Cardiac fibroblast (primary cell): ENCODE measurements at places on chromosomes 4 and X.

- DNase-seq: no peak
These were observed 2.5 kb downstream of the BDH2 start for GRCh38 chr4:103097112-103097511.

GRCh38 chr4:184269879-184270430 lies 52.3 kb upstream of the ENPP6 start:
- DNase-seq: no peak

DNA sequence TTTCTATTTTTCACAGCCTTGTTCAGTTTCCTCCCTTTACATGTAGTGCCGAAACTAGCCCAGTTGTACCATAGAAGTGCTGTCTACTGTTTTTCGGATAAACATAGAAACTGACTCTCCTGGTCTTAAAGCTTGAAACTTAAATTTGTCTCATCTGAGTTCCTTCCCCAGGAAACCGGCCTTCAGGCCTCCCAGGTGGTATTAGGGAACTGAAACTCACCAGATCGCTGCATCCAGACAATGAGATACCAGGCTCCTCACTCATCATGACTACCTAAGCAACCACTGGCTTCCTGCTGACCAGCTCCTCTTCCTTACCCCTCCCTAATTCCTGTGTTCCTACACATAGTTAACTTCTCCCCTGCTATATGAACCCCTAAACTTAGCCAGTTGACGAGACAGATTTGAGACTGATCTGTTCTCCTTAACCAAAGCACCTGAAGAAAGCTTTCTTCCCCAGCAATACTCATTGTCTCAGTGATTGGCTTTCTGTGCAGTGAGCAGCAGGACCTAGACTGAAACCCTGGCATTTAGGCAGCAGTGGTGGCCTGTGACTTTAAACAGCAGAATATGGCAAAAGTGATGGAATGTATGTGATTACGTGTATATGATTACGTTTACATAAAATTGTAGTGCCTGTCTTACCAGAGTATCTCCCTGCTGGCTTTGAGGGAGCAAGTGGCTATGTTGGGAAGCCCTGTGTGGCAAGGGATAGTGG lies 959.1 kb upstream of the LCORL start:
- no peak for DNase-seq

DNA sequence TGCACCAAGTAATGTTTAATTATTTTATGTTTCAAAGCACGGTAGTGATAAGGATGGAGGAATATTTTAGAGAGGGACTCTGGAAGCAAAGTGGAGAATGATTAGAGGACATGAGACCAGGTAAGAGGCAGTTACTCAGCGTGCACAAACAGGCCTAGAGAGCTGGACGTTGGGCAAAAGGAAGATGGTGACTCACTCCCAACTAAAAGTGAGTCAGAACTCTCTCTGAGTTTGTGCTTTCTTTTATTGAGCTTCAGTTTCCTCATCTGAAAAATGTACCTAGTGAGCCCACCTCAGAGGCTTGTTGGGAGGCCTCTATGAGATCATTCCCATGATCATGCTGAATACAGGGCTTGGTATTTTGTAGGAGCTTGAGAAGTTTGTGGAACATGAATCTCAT lies 1.6 kb upstream of the ZC4H2 start:
- DNase-seq: no peak

GRCh38 chrX:118026631-118027030 lies 90.0 kb downstream of the KLHL13 start:
- DNase-seq: no peak

DNA sequence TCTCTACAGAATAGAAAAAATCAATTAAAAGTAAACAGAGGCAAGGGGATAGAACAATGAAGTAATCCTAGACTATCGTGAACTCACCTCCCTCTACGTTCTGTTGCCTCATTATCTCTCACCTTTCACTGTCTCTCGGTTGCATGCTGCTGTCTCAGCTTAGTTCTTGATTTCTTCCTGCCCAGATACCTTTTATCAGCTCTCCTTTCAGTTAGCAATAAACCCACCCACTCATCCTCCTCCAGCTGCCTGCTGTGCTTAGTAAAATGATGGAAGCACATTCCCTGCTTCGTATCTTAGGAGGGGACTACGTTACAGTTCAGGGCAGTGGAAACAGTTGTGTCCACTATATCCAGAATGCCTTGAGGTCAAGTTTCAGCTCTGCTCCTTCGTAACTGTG lies 1709.5 kb upstream of the AGA start:
- DNase-seq: no peak

DNA sequence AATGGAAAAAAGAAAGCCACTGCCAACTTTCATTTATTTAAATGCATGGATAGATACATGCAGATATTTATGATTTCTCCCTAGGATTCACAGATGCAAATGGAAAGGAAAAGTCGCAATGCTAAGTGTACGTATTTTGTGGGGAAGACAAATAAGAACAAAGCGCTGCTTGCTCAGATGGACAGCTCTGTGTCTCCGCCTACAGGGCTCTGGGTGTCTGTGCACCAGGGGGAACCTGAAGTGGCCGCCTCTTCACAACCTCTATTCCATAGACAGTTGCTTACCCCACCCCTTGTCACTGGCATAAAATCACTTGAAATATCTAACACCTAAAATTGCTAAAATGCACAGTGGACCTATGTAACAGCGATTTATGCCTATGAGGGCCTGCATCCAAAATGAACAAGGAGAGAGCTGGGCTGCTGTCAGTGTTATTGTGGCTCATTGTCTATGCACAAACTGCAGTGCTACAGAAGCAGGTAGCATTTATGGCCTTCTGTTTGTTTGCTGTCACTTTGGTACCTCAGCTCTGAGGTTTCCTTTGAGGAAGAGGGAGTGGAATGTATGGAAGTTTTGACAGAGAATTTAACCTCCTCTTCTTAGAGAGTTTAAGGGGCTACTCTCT lies 58.6 kb upstream of the PAGE1 start:
- DNase-seq: peak; percentile 50

- peak; percentile 89 for DNase-seq
These were observed 17.1 kb downstream of the SMIM14 start for GRCh38 chr4:39621582-39621981.

GRCh38 chrX:11351375-11352295 lies 58.4 kb downstream of the AMELX start:
- DNase-seq: peak; percentile 75

DNA sequence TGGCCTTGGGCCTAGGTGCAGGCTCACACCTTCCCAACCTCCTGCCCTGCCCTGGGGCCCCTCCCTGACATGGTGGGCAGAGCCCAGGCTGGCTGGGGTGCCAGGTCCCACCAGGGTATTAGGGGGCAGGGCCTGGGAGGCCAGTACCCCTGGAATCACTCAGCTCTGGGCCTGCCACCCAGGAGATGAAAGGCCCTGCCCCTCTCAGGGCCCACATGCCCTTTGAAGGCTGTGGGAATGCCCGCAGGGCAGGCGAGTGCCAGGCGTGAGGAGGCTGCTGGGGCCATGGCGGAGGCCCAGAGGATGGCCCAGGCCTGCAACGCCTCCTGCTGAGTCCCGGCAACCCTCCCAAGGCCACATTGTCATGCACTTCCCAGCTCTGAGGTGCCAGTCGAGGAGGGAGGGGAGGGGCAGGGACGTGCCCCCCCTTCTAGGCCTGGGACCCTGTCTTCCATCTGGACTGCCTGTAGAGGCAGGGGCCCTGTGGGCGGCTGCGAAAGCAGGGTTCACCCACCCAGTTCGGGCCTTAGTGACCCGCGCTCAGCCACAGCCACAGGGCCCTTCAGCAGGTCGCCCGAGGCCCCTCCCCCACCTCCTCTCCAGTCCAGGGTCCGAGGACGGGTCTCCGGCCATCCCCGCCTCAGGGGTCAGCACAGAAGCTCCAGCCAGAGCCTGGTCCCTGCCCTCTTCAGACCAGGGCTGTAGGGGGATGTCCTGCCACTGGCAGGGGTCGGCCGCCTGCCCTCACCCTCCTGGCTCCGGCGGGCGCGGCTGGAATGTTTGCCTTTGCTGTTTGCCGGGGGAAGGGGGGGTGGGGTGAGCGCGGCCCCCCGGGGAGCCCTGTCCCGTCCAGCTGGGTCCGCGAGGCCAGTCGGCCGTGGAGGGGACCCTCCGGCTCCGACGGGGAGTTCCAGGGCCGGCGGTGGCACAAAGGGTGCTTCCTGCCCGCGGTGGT lies 26.7 kb upstream of the FGFR3 start:
- DNase-seq: no peak

DNA sequence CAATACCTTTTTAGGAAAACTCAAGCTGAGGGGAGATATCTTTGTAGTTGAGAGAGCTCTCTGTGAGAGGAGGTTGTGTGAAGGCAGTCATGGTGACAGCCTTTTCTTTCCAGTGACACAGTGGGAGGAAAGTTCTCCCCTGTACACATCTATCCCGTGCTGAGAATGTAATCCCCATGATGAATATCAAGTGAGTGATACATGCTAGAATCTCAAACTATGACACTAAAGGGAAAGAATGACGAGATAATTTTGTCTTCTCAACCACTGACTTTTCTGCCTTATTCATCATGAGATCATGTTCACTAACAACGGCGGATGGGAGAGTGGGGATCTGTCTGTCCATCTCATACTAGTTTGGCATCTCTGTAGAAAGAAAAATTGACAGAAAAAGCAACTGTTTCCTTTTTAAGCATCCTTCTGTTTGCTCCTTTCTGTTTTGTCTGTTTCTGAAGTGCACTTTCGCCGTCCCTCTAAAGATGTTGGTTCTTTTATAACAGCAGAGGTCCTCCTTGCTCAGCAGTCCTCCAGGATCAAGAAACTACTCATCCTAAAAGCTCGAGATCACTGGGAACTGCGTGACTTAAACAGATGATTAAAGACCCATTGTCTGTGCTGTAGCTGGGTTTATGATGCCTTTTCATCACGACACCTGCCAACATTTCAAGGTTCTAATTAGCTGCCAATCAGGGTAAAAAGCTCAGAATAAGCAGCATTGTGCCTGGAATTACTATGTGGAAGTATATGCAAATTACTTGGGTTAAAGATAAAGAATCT lies 137.6 kb downstream of the DCK start:
- peak; percentile 52 for DNase-seq

- peak; percentile 96 for DNase-seq
These were observed 17.6 kb upstream of the CC2D2A start for GRCh38 chr4:15451866-15452765.

GRCh38 chr4:130722361-130722760 lies 1626.4 kb downstream of the C4orf33 start:
- no peak for DNase-seq

DNA sequence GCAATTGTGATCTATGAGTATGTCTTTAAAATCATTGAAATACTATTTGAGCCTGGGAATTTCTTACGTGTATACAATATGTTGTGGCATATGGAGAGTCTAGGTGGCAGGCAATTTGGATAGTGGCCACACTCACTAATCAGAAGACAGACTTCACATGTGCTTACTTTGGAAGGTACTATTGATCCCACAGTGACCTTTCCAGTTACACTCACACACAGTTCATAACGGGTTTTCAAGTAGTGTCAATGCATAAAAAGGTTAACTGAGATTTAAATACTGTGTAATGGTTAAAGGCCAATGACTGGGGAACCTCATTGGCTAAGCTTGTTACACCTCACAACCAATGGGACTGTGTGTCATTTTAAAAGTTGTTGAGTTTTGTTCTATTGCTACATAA lies 783.2 kb downstream of the RPA4 start:
- no peak for DNase-seq

GRCh38 chrX:72573158-72573511 lies 492 bp upstream of the HDAC8 start:
- DNase-seq: no peak

GRCh38 chr4:164761746-164762275 lies 7.9 kb downstream of the SMIM31 start:
- DNase-seq: no peak

- peak; percentile 97 for DNase-seq
These were observed 15.2 kb downstream of the NDUFB11 start for GRCh38 chrX:47129157-47129898.

- DNase-seq: no peak
These were observed 5.7 kb downstream of the ATP1B4 start for GRCh38 chrX:120367402-120368109.

- no peak for DNase-seq
These were observed 16.5 kb upstream of the FGFR3 start for GRCh38 chr4:1776521-1777161.

- DNase-seq: no peak
These were observed 5.8 kb upstream of the G3BP2 start for GRCh38 chr4:75678965-75679364.

DNA sequence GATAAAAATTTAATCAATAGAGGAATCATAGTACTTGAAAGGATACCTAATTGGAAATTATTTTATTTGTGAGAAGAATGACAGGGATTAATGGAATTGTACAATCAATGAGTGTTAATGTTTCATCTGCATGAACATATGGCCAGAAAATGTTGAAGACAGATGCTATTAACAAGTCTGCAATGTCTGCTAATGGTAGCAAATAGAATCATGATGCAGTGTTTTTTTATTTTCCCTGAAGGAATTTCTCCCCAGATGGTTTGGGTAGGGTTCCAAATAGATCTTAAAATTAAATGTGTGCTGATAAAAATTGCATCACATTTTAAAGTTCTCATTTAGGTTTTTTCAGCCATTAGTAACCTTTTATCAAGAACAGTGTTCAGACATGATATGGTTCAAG lies 291.3 kb upstream of the TRAM1L1 start:
- no peak for DNase-seq

DNA sequence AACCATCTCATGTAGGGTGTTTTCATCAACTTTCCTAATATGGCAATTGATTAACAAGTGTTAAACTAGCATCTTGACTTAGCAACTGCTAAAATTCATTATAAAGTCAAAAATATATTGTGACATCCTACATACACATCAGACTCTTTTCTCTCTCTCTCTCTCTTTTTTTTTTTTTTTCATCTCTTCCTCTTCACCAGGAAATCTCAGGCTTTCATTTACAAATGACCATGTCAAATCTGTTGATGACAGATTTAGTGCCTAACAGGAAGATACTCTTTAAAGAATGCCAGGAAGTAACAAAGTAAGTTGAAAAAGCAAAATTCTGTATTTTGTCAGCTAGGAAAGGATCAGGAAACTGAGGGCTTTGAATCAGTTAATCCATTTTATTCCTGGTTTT lies 365.5 kb downstream of the PCDH7 start:
- DNase-seq: no peak

GRCh38 chr4:15400981-15401671 lies 26.7 kb upstream of the C1QTNF7 start:
- peak; percentile 92 for DNase-seq

GRCh38 chrX:130110379-130111219 lies at the start of gene ELF4:
Gene ELF4, minus strand, starts transcription at chrX:130110497. Its CDS starts 29,167 bp downstream, at chrX:130081330.
- peak; percentile 46 for DNase-seq

DNA sequence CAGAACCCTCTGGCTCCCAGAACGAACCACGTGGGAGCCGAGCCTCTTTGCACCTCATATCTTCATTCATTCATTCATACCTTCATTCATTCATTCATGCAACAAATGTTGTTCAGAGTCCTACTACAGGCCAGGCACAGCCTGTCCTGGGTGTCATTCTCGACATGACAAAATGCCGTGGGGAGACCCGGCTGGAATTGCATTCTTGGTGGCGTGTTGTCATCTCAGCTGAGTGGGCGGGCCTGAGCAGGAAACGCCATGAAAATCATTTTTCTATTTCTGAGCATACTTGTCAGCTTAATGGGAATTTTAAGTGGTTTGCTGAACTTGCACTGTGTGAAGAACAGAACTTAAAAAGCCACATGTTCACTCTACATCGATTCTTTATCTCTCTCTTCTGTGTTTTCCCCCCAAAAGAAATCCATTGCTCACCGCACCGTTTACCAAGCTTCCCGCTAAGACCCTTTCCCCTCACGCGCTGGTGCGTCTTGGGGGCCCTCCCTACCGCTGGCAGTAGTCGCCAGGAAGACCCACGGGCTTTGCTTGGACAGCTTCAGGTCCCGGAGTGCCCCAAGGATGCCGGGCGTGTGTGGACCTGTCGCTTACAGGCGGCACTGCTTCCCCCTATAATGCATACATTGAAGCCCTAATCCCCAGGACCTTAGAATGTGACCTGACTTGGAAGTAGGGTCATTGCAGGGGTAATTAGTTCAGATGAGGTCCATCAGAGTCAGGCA lies 41.6 kb upstream of the HMX1 start:
- no peak for DNase-seq

- peak; percentile 7 for DNase-seq
These were observed 1368.2 kb downstream of the STIM2 start for GRCh38 chr4:28228561-28229491.
